Hematopoietic multipotent progenitor cell (in vitro differentiated cells): ENCODE measurements at places on chromosomes 2 and 18.

- DNase-seq = no peak
Observed at GRCh38 chr2:64624108-64624610, 29.6 kb downstream of the SERTAD2 start.

GRCh38 chr18:42929857-42930256, 185.6 kb downstream of the RIT2 start:
- no peak for DNase-seq

GRCh38 chr18:33603454-33603853, 25.4 kb downstream of the ASXL3 start:
- no peak for DNase-seq

DNA sequence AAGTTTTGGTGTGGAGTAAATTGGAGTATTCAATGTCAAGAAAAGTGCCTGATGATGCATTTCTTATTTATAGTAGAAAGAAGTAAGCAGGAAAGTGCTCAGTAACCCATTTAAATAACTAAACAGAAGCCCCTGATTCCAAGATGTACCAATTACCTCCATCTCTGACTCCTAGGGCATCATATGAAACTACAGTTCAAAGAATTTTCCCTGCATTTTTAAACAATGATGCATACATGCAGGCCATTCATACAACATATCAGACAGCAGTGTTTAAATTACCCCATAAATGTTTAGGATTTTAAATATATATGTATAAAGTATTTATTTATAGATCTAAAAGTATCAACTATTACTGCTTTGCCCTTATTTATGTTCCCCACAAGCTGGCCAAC, 36.2 kb downstream of the FTCDNL1 start:
- no peak for DNase-seq

DNA sequence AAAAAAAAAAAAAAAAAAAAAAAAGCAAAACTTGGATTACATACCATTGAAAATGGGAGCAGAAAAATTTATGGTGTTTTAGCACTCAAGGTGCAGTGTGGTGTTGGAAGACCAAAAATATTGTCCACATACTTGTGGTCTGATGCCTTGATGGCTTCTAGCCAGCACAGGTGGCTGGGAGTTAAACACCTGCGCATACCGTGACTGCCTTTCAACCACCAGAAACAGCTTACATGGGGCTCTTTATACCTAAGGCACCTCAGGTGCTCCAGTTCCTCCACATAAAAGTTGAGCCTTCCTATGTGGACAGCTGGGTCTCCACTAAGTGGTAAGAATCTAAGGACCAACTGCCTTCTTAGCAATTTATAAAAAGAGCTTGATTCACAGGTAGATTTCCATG, 802.6 kb upstream of the CELF4 start:
- no peak for DNase-seq

DNA sequence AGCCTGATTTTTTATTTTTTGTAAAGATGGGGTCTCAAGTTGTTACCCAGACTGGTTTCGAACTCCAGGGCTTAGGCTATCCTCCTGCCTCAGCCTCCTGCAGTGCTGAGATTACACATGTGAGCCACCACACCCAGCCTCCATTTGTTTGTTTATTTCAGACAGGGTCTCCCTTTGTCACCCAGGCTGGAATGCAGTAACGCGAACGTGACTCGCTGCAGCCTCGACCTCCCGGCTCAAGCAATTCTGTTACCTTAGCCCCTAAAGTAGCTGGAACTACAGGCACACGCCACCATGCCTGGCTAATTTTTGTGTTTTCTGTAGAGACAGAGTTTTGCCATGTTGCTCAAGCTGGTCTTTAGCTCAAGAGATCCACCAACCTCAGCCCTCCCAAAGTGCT, 27.2 kb downstream of the UBXN4 start:
- no peak for DNase-seq

DNA sequence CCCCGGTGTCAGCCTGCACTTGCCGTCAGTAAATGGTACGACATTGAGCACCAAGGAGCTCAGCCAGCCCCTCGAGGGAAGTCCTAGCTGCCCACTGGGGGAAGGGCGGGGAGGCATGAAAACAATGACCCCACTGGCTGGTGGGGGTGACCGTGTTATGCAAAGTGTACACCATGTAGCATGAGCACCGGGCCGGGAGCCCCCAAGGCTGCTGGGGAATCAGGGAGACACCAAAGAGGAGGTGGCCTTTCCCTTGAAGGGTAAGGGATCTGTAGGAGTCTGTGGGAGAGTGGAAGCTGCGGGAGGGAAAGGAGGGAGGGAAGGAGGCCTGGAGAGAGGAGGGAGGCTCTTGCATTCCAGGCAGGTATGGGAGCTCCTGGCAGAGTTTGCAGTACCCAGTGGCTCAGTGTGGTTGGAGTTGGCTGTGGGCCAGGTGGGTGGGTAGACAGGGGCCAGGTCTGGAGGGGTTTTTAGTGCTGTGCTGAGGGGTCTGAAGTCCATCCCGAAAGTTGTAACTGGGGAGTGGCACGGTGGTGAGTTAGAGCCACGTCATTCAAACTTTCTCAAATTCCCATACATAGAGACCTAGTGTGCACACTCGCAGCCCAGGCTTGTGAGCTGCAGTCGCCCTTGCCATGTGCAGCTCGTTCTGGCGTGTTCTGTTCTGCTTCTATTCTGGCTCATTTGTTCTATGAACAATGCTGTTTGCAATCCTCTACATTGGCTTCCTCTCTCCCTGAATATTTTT, 22.4 kb downstream of the RRM2 start:
- DNase-seq = no peak

DNA sequence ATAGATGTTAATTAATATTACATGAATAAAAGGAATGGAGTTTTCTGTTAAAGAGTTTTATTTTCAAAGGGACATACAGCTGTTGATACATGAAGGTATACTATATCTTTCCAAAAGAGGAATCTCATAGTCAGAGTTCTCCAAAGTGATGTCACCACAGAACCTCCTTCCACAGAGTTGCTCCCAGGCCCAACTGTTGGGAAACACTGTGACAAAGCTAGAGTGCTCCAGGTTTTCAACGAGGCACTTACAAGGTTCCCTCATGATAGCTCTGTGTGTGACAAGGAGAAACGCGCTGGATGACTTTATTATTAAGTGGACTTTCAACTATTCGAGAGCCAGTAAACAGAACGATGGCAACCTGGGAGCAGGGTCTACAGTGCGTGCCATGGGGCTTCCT, 33.5 kb downstream of the PTPN18 start:
- no peak for DNase-seq

- DNase-seq = no peak
Observed at GRCh38 chr2:222307978-222308730, 9.4 kb upstream of the PAX3 start.

DNA sequence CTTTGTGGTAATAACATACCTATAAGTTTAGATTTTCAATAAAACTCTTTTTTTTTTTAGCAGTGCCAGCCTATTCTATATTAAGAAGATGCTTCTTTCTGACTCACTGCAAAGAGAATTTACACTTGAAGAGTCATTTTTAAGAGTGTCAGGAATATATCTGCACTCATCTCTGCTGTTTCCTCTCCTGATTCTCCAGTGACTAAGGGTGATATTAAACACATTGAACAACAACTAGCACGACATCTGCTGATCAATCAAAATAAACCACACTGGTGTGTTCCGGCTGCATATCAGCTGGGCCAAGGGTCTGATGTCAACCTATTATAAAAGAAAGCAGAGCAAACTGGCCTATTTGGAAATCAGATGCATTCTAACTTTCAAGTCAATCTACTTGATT, 15.0 kb downstream of the RAB27B start:
- no peak for DNase-seq

DNA sequence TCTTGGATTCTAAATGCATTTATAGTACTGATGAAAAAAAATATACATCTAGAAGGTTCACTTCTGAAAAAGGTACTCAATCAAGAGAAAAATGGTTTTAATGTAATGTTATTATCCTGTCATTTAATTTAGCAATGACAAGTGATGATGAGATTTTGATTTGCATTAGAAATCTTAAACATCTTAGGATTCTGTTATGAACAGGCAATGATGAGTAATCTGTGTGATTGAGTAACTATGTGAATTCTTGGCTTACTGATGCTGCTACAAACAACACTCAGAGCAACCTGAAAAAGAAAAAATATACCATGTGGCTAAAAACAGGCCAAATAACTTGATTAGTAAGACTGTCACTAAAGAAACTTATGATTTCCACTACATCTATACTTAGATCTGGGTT, 30.1 kb downstream of the RBKS start:
- DNase-seq = no peak

DNA sequence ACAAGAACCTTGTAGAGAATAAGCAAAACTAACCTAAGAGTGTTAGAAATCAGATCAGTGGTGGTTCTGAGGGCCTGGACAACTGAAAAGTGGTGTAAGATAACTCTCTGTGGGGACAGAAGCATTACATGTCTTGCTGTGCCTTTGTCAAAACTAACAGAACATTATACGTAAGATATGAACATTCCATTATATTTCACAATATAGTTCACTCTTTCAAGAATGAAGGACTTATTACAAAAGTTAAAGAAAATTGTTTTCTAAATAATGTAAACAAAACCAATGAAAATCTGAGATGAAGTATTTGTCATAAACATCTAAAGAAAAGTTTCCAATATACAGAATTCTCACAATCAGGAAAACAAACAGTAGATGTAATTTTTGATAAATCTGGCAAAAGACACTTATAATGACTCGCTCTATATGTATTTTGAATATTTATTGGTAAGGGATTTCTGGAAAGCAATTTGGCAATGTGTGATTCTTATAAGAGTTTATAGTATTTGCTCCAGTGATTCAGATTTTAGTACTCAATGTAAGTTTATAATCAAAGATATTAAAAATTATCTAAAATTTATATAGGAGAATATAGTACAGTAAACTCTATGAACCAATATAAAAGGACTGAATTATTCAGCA, 258.4 kb downstream of the CD226 start:
- DNase-seq = no peak

DNA sequence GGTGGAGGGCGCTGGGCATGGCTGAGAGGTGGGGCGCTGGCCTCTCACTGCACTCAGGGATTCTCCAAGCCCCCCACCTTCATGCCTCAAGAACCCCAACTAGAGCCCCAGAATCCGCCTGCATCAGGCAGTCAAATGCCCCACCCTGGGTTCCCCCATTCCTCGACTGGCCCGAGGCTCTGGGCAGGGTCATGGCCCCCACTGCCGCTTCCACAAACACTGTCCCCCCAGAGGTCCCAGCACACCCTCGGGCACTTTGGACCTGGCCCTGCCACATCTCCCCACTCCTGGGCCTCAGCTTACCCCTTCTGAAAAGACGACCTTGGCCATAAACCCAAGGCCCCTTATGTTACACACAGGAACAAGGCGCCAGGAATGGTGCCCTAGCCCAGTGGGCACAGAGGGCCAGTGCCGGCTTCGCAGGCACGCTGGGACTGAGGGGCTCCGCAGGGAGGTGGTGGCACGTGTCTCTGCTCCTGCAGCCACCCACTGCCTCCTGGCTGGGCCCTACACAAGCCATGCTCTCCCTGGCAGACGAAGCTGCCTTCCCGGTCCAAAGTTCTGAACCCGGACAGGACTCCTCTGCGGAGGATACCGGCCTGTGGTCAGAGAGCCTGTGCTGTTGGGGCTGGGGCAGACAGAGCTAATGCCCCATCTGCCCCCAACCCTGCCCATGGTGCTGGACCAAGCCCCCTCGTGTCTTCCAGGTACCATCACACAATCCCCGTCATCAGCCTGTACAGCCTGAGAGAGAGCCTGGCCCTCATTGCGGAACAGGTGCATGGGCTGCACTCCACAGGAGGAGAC, 6.8 kb downstream of the AGXT start:
- no peak for DNase-seq

DNA sequence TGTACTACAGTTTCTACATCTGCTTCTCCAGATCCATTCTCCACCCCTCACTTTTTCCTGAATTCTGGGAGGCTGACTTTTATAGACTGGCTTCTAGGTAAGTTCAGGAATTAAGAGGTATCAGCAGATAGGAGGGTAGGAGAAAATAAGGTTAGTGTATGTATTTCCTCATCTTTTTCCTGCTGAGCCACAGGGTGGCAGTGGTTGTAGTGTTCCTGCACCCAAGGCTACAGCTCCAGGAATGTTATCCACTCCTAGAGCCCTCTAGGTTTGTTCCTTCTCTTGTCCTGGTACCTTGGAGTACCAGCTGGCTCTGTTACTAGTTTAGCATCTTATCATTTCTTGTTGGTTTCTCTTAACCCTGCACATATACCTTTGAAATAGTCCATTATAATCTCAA, 40.7 kb upstream of the C2orf66 start:
- peak; percentile 24 for DNase-seq

DNA sequence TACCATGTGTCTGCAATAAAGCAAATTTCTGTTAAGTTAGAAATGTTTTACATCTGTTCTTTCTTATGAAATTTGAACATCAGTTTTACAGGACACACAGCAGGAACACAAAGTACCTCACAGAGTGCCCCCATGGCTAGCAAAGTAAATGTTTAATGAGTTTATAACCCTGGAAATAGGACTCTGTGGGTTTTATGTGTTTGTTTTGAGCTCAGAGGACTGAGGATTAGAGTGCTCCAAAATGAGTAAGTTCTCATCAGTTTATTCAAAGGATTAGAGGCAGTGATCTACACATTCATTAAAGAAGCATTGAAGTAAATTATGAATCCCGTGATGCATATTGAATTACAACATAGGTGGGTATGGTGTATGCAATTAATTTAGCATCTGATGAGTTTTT, 281.8 kb downstream of the GULP1 start:
- DNase-seq = no peak

GRCh38 chr2:20456116-20456571, 9.3 kb downstream of the RHOB start:
- DNase-seq = no peak

DNA sequence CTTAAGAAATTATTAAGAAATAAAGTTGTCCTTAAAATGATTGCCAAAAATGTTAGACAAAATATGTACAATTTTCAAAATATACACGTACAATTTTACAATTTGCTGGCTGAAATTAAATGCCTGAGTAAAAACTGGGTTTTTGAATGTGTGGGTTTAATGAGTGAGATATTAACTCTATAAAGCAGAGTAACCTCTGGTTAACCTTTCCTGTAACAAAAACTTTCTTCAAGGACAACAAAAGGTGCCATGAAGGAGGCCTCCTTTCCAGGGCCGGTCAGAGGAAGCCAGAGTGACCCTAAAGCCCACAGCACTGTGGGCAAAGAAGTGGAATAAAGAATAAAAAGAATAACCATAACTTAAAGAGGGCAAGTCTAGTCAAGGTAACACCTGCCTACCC, 16.5 kb upstream of the MAL start:
- DNase-seq = no peak

DNA sequence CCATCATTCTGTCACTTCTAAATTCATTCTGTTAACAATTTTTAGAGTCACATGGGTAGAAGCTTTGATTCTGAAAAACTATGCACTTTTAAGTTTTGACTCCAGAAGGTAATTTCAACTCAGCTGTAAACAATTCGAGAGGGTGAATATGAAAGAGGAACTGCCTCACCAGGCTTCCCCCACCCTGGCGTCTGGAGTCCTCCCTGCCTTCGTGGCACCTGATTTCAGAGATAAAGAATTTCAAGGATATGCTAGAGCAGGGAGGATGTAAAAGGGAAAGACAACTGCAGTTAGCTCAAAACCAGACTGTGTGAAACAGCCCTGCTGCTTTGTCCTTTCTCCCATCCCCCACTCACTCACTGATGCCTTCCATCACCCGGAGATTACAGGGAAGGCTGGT, 40.7 kb downstream of the ONECUT2 start:
- no peak for DNase-seq
